ENCODE measurements at places on chromosomes 12 and 14.

DNA sequence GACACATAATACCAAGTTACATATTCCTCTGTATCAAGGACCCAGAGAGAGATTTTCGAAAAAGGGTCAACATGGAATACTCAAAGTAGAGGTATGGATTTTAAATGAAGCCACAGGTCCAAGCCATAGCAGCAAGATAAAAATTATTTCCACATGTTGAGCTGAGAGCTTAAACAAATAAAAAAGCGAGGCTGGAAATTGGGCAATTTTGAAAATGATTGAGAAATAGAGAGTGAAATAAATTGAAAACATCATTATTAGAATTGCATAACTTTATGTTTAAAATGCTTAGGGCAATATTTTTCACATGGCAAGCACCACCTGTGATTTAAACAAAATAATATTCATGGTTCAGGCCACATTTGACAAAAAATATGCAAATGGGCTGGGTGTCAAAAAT is 1251.0 kb upstream of the USP15 start:
- no peak for DNase-seq

GRCh38 chr12:107488666-107489065 is 196.9 kb upstream of the PWP1 start:
- DNase-seq: no peak

DNA sequence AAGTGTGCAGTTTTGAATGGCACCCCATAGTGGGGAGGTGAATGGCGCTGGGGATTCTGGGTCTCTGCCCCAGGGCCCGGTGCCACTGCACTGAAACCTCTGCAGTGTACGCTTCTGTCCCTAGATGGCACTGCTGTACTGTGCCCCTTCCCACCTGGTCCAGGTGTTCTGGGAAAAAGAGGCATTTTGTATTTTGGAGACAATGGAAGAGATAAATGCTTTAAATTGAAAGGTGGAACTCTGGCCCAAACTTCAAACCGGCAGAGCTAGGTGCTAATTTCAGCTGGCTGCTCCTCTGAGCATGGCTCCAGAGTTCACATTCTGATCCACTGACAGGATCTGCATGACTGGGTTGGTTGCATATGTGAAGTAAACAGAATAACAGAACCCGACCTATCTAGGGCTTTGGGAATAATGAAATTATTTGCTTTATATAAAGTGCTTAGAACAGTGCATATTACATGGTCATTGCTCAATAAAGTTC is 52.2 kb downstream of the KRT80 start:
- no peak for DNase-seq

DNA sequence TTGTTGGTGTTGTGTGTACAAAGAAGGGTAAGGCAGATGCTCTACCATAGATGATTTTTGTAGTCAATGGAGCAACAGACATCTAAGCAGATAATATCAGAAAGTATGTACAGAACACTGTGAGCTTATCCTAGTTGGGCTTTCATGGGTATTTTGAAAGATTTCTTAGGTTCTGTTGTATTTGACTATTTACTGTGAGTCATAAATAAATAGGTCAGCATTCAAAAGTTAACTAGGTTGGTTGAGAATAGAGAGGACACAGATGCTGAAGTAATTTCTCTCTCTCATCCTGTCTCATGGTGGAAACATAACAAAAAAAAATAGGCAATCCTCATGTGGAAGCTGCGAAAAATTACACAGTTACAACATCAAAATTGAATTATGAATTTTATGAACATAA is 413.5 kb downstream of the CCDC91 start:
- no peak for DNase-seq

- DNase-seq: no peak
Measured at GRCh38 chr12:58727521-58727920, 192.8 kb downstream of the LRIG3 start.

All from fibroblast of skin of left biceps (primary cell).